ENCODE measurements at places on chromosomes 3 and 15. TPM values are rescaled to one million over a fixed set of nuclear protein-coding genes. Genes with fewer than 3 reads are reported as not detected.

DNA sequence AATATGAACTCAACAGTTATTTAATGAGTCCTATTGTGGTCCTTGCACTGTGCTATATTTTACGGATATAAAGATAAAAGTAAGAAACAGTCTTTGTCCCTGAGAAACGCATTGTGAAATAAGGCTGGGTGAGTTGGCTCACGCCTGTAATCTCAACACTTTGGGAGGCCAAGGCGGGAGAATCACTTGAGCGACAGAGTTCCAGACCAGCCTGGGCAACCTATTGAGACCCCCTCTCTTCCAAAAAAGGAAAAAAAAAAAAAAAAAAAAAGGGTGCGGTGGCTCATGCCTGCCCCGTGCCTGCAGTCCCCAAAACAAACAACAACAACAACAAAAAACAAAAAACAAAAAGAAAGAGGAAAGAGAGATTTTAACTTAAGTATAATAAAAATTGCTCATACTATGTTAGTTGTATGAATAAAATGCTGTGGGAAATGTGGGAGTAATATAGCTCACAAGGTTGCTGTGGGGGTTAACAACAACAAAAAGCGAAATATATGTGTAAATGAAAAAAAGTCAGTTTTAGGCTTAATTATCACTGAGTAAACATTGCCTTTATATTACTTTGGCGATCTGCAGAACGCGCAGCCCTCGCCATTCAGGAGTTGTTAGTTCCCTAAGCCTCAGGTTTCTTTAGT, 461 bp upstream of the FNDC3B start:
- peaks cover 1% of the 10 kb centered on the region for H3K36me3 ChIP-seq
- no peak for DNase-seq
- H3K4me1 ChIP-seq = peaks cover 18% of the 10 kb centered on the region
- H3K27me3 ChIP-seq = no peaks in the 10 kb centered on the region

GRCh38 chr15:42011074-42011473, 9.8 kb downstream of the PLA2G4E start:
- H3K4me1 ChIP-seq = peaks cover 25% of the 10 kb centered on the region
- H3K36me3 ChIP-seq = no peaks in the 10 kb centered on the region
- no peaks in the 10 kb centered on the region for H3K27me3 ChIP-seq
- peak overlapping the region; percentile 38 for H3K27ac ChIP-seq
- no peak for DNase-seq

- H3K27me3 ChIP-seq = peaks cover 43% of the 10 kb centered on the region
- peaks cover 7% of the 10 kb centered on the region for H3K4me1 ChIP-seq
- no peak for DNase-seq
- H3K36me3 ChIP-seq = no peaks in the 10 kb centered on the region
- H3K4me3 ChIP-seq = no peak overlapping the region
- no peak overlapping the region for H3K27ac ChIP-seq
Measured at GRCh38 chr3:14810070-14810791, 8.5 kb upstream of the FGD5 start.

- no peaks in the 10 kb centered on the region for H3K4me1 ChIP-seq
- H3K27me3 ChIP-seq = no peaks in the 10 kb centered on the region
- peaks cover 11% of the 10 kb centered on the region for H3K36me3 ChIP-seq
- no peak overlapping the region for H3K27ac ChIP-seq
- H3K4me3 ChIP-seq = no peak overlapping the region
Measured at GRCh38 chr15:68154923-68155559, 50.1 kb downstream of the CALML4 start.

DNA sequence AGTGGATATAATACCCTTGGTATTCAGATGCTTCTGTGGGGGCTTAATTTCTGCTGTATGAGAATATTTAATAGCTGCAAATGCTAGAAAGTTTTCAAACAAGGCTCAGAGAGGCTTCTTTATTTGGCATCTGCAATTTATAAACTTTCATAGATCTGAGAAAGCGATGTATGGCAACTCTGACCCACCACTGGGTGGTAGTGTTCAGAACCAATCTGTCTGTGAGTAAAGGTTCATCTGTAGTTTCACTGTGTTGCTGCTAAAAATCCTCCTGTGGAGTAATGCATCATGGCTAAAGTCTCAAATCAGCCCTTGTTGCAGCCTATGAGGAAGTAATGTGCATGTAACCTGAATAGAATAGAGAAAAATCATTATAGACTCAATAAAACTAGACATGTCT, 47.4 kb downstream of the CLSTN2 start:
- H3K4me1 ChIP-seq = no peaks in the 10 kb centered on the region
- H3K4me3 ChIP-seq = no peak overlapping the region
- peaks cover 11% of the 10 kb centered on the region for H3K27me3 ChIP-seq
- no peak overlapping the region for H3K27ac ChIP-seq
- no peaks in the 10 kb centered on the region for H3K36me3 ChIP-seq
- no peak for DNase-seq

DNA sequence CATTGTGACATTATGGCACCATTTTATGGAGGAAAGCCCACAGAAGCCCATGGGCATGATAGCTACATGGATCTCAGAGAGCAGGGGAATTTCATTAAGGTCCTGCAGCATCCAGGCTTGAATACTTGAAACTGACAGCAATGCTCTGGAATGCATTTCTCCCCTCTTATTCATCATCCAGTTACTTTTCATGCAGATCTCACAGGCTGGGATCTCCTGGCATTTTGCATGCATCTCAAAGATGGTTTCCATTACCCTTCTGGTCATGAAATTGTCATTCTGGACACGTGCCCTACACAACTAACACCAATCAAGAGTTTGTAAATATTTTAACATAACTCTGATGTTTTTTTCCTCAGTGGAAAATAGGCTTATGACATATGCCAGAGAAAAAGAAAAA, 32.4 kb downstream of the VGLL3 start:
- H3K27ac ChIP-seq = no peak overlapping the region
- H3K36me3 ChIP-seq = no peaks in the 10 kb centered on the region
- no peaks in the 10 kb centered on the region for H3K4me1 ChIP-seq
- no peak for DNase-seq
- H3K4me3 ChIP-seq = no peak overlapping the region
- no peaks in the 10 kb centered on the region for H3K27me3 ChIP-seq

DNA sequence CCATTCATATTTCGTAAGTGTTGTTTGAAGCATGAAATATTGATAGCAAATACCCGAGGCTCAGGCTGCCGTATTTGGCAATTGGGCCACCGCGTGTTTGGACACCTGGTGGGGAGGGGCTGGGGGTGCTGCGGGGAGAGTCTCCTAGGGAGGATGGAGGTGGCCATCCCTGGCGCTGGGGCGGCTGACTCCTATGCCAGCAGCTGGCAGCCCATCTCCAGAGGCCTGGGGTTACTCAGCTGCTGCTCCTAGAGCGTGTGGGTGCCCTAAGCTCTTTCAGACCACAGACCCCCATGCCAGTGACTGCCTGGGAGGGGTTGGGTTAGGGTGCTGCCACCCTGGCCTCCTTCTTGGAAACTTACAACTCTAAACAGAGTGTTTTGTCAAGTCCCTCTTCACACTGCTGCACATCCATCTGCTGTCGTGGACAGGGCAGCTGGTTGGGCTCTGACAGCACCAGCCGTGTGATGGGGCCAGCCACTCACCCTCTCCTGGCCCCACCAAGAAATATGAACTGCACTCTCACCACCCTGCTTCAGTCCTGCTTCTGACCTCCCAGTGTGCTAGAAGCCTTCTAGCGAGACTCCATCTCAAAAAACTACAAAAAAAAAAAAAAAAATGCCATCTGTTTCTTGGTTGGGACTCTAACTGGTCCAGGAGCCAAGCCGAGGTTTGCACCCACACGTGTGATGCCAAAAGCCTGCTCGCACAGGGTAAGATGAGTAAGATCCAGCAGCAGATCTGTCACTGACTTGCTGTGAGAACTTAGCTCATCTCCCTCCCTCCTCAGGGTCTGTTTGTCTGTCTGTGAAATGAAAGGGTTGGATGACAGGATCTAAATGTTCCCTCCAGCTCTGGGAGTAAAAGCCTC, 156.2 kb downstream of the MEGF11 start:
- H3K27ac ChIP-seq = no peak overlapping the region
- no peak for DNase-seq
- no peaks in the 10 kb centered on the region for H3K27me3 ChIP-seq
- H3K4me3 ChIP-seq = no peak overlapping the region
- H3K4me1 ChIP-seq = no peaks in the 10 kb centered on the region

DNA sequence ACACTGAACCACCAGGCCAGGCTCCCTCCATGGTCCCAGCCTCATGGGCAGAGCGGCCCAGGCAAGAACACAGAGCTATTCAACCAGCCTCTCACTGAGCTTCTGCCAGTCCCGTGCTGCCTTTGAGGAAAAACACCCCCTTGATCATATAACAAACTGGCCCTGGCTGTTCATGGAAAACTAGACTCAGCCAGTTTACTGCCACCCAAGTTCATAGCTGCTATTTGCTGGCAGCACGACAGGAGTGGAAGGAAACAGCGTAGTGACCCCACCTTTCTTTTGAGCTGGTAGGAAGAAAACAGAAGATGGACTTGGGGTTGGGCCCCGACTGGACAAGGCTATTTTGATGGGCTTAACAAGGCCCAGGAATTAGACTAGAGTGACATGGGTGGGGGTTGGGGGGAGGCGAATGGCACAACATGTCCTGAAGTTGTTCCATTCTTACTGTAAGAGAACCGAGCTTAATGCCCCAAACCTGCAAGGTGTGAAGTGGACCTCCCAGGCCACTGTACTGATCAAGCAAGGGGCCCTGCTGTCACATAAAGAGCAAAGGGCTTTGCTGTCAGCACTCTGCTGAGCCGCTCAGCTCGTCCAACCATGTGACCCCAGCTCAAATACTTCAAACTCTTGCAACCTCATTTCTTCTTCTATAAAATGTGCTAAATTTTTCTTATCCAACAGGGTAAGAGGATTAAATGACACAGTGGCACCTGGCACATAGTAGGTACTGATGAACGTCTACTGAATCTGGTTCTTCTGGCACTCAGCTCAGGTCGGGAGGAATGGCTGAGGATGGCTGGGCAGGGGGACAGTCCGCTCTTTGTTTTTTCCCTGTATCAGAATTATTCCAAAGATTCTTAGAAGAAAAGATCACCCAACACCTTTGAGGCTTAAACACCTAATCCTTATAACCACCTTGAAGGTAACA, 1.6 kb downstream of the FBXL22 start:
- peaks cover 60% of the 10 kb centered on the region for H3K4me1 ChIP-seq
- no peak for DNase-seq
- H3K4me3 ChIP-seq = peak overlapping the region; percentile 85
- H3K27me3 ChIP-seq = no peaks in the 10 kb centered on the region
- peaks cover 7% of the 10 kb centered on the region for H3K36me3 ChIP-seq

DNA sequence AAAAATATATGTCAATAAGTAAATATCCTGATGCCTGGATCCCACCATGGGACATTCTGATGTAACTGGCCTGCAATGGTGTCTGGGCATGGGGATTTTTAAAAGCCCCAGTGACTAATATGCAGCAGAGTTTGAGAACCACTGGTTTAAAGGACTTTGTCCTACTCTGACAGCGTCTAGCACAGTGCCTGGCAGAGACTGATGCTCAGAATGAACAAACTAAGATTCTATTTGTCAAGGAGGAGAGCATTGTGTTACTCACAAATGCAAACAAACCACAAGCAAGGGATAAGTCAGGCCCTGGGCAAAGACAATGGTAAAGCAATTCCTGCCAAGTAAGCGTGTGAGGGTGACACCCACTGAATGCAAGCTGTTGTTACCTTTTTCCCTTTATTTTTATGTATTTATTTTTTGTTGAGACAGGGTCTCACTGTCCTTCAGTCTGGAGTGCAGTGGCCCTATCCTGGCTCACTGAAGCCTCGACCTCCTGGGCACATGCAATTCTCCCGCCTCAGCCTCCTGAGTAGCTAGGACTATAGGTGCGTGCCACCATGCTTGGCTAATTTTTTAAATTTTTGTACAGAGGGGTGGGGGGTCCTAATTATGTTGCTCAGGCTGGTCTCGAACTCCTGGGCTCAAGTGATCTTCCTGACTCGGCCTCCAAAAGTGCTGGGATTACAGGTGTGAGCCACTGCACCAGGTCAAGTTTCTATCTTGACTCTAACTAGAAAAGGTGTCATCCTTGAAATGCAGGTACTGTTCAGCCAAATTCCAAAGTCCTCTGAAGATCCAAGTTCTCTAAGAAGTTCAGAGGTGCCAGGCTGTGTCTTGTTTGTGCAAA, 909 bp upstream of the GPD1L start:
- peaks cover 27% of the 10 kb centered on the region for H3K4me1 ChIP-seq
- no peaks in the 10 kb centered on the region for H3K27me3 ChIP-seq
- peak; percentile 41 for DNase-seq
- no peak overlapping the region for H3K27ac ChIP-seq
- no peaks in the 10 kb centered on the region for H3K36me3 ChIP-seq

DNA sequence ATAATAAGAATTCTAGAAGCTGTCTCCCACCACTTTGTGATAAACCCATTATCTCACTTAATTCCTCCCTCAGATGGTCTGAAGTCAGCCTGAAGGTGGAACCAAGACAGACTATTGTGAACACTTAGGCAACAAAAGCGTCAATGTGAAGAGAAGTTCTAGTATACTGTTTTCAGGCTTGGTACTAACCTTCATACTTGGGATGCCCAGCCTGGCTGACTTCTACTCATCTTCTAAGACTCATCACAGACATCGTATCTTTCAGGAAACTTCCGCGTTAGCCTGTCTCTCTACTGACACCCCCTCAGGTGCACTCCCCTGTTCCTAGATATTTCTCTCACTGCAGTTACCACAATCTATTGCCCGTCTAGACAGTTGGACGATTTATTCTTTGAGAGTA, 201.2 kb downstream of the SATB1 start:
- DNase-seq = no peak
- no peak overlapping the region for H3K27ac ChIP-seq
- H3K27me3 ChIP-seq = peaks cover 4% of the 10 kb centered on the region
- H3K36me3 ChIP-seq = no peaks in the 10 kb centered on the region
- H3K4me1 ChIP-seq = peaks cover 15% of the 10 kb centered on the region

- H3K27ac ChIP-seq = peak overlapping the region; percentile 56
- peaks cover 27% of the 10 kb centered on the region for H3K36me3 ChIP-seq
- no peaks in the 10 kb centered on the region for H3K27me3 ChIP-seq
- peaks cover 18% of the 10 kb centered on the region for H3K4me1 ChIP-seq
- peak overlapping the region; percentile 100 for H3K4me3 ChIP-seq
- DNase-seq = no peak
Measured at GRCh38 chr3:53880396-53881345, 1.3 kb downstream of the ACTR8 start.

GRCh38 chr15:101520395-101520794, 30.9 kb upstream of the PCSK6 start:
- no peak overlapping the region for H3K27ac ChIP-seq
- no peak overlapping the region for H3K4me3 ChIP-seq
- no peak for DNase-seq
- H3K4me1 ChIP-seq = peaks cover 5% of the 10 kb centered on the region

- peaks cover 8% of the 10 kb centered on the region for H3K36me3 ChIP-seq
- DNase-seq = no peak
- H3K4me1 ChIP-seq = no peaks in the 10 kb centered on the region
- no peak overlapping the region for H3K4me3 ChIP-seq
- no peak overlapping the region for H3K27ac ChIP-seq
Measured at GRCh38 chr3:127015282-127016042, 32.5 kb downstream of the PLXNA1 start.

SLC6A20 gene
- total RNA-seq = not detected

FAM81A gene
- 0.64 TPM for total RNA-seq

CCDC39 gene
- not detected for total RNA-seq
